Gastrocnemius medialis (tissue), 4 donors: ENCODE measurements at places on chromosomes 11 and 22.

DNA sequence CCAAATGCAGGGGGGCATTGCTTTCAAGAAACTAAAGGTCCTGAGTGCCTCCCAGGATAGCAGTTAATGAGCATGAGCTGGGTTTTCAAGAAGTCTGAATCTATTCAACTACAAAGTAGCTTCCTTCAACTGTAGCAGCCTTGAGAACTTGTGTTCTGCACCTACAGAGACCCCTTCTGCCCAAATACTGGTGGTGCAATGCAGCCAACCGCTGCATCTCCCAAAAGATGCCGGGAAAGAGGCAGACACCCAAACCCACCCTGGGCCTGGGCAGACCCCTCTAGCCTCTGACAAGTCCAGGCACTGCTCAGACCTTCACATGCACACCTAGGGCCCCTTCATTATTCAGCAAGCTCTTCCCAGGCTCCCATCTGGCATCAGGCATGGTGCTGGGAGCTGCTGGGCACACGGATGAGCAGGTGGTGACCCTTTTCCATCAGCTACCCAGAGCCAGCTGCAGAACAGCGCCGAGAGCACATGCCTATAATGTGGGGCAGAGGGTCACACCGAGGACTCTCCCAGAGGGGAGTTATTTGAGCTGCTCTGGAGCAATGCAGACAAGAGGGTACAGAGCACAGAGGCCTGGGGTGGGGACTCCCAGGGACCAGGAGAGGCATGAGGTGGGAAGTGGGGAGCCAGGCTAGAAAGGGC, 44.9 kb upstream of the ETS1 start:
- no peak for DNase-seq

DNA sequence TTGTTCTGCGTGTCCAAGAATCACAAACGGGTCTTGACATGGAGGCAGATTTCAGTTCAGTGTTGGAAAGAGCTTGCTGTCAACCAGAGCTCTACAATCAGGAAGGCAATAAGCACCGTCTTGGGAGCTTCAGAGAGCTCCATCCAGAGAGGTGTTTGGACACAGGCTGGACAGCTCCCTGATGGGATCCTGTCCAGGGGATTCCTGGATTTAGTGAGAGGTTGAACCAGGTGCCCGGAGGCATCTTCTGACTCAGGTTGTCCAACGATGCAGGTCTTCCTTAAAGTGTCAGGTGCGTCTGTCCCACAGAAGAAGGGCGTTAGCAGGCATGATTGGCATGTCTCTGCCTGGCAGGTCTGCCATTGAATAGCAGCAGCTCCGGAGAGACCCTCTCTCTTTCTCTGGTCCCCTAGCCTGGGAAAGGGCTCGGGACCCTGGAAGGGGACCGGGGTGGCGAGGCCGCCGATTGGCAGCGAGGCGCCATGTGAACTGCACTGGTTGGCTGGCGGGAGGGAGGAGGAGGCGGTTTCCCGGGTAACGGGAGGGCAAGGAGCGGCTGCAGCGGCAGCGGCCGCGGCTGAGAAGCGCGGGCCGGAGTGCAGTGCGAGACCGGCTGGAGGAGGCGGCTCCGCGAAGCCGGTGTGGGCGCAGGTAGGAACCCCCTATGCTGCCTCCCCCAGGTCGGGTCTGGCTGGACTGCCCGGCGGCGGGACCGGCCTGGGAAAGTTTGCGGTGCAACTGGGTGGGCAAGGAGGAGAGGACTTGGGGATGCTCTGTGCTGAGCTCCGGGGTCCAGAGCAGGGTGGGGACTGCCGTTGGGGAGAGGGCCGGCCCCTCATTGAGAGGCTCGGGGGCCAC, 104.1 kb upstream of the E2F8 start:
- DNase-seq, result peak; percentile 11

DNA sequence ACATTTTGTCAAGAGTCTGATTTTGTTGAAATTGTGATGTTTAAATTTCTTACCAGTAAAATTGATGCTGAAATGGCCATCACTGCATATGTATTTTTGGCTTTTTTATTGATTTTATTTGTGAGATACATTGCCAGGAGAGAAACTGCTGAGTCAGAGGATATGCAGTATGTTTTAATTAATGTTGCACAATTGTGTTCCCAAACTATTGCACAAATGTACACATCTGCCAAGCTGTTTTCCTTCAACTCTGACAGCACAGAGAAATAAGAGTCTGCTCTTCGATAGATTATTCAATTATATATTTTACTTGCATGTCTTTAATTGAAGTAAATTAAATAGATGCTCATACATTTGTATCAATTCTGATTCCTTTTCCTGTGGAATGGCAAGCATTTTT, 640.2 kb upstream of the LUZP2 start:
- DNase-seq, result no peak

GRCh38 chr11:104333977-104334376, 170.0 kb upstream of the PDGFD start:
- no peak for DNase-seq

- no peak for DNase-seq
Observed at GRCh38 chr11:16440136-16440535, 83.8 kb upstream of the SOX6 start.
